ENCODE measurements at places on chromosomes 16 and 17.

DNA sequence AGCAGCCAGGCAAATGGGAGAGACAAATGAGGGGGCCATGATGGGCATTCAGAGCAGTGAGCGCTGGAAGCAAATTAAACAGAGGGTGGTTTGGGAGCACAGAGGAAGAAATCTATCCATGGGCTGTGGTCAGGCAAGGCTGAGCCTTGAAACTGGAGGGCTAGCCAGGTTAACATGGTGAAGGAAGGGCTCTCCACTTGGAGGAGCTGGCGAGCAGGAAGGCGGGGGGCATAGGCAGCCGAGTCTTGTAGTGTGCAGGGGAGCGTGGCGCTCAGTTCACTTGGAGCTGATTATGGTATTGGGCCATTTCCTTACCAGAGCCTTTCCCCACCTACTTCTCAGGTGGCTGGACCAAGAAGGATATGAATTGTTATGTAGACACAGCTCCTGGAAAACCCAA is 189.7 kb downstream of the SNX29 start:
- DNase-seq, result no peak

DNA sequence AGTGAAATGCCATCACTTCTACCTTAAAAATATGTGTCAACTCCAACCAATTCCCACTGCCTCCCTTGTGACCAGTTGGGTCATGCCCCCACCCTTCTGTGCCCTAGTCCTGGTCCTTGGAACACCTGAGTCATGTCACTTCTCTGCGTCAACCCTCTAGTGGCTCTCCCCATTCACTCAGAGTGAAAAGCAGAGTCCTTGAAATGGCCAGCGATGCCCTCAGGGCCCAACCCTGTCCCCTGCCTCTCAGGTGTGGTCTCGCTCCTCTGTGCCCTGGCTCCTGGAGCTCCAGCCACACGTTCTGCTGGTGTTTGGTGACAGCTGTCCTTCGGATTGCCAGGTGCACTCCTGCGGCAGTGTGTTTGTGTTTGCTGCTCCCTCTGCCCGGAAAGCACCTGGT is 89.2 kb downstream of the SPECC1 start:
- no peak for DNase-seq

- DNase-seq, result no peak
Observed at GRCh38 chr16:83661656-83662055, 146.1 kb upstream of the HSBP1 start.

DNA sequence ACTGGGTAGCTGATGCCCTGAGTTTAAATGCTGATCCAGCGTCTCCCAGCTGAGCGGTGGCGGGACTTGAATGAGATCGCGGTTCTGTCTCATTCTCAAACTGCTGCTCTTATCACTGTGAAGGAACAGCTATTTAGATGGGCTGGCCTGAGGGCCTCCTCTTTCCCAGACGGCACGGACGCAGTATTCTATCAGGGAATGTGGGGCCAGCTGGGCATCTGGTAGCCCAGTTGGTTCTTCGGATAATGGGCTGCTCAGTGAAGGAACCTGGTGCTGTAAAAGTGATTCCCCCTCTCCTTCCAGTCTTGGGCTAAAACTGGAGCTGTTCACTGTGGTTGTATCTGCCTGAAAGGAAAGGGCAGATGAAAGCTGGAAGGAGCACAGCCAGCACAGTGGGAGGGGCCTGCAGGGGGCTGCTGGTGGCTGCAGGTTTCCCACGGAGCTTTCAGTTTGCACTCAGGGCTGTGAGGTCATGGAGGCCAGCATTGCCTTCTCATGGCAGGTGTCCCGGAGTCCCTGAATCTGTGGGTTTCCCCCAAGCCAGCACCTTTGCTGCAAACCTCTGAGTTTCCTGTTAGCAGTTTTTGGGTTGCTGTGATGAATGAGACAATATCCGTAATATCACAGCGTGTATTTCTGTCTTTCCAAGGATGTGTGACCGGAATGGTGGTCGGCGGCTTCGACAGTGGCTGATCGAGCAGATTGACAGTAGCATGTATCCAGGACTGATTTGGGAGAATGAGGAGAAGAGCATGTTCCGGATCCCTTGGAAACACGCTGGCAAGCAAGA is 3.6 kb downstream of the IRF8 start:
- DNase-seq, result no peak

- DNase-seq, result no peak
Observed at GRCh38 chr17:801660-802059, 19.5 kb downstream of the MRM3 start.

DNA sequence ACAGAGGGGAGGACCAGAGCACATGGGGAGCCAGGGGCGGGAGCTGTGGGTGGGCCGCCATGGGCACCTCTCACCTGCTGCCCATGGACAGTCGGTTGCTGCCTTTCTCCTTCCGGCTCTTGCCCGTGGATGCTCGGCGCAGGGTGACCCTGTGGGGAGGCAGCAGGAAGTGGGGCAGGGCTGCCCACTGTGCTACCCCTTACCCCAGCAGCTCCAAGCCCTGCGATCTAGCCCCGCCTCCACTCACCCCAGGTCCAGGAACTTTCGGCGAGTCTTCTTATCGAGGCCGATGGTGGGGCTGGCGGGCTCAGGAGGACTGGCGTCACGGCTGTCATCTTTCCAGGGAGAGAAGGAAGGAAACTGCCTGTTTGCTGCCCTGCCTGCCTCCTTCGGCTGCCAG is 14.2 kb downstream of the SAMD14 start:
- no peak for DNase-seq

DNA sequence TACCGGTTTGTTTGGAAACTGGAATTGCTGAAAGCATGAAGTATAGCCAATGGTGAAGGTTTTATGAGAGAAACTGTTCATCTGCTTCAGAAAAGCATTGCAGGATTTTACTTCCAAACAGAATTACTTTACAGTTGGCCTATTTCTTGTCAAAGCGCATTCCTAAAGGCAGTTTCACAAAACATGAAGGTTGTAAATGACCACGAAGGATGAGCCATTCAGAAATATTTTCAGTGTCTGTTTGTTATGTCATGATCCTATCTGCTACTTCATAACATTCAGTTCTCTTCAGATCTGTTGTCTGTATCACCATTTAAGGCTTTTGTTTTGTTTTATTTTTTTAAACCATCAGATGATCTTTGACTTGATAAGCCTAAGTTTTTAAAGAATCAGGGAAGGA is 45.7 kb downstream of the AATF start:
- DNase-seq, result no peak

- DNase-seq, result no peak
Observed at GRCh38 chr16:23952128-23952970, 116.6 kb downstream of the PRKCB start.

DNA sequence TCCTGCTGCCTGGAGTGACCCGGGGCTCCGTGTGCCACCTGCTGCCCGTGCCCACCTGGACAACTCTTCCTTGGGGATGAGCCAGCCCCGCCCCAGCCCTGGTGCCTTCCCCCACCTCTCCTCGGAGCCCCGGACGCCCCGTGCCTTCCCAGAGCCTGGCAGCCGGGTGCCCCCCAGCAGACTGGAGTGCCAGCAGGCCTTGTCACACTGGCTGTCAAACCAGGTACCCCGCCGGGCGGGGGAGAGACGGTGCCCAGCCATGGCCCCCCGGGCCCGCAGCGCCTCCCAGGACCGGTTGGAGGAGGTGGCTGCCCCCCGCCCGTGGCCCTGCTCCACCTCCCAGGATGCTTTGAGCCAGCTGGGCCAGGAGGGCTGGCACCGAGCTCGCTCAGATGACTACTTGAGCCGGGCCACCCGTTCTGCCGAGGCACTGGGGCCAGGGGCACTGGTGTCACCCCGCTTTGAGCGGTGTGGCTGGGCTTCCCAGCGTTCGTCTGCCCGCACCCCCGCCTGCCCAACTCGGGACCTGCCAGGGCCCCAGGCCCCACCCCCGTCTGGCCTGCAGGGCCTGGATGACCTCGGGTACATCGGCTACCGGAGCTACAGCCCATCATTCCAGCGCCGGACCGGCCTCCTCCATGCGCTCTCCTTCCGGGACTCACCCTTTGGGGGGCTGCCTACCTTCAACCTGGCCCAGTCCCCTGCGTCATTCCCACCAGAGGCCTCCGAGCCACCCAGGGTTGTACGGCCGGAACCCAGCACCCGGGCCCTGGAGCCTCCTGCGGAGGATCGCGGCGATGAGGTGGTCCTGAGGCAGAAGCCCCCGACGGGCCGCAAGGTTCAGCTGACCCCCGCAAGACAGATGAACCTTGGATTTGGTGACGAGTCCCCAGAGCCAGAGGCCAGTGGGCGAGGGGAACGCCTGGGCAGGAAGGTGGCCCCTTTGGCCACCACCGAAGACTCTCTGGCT is 38.4 kb downstream of the ARHGAP23 start:
- no peak for DNase-seq

DNA sequence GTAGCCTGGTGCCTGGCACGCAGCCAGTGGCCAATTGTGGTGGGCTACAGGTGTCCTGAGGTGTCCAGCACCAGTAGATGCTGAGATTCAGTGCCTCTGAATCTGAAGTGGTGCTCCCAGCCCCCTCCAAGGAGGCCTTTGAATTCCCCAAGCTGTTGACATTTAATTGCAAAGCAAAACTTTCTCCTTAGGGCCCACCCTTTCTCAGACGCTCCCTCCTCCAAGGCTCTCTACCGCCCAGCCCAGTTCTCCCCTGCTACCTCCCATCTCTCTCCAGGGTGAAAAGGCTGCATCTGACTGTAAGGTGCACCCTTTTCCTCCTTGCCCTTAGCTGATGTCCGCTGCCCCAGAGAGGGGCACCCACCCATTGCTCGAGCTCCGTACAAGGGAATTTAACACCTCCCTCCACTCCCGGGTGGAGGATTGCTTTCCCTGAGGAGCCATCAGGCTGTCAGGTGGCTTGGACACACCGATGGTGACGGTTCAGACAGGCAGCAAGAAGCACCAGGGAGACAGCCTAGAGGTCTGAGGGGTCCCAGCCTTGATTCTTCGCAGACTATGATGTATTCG is 1.7 kb downstream of the BEAN1 start:
- DNase-seq, result no peak

DNA sequence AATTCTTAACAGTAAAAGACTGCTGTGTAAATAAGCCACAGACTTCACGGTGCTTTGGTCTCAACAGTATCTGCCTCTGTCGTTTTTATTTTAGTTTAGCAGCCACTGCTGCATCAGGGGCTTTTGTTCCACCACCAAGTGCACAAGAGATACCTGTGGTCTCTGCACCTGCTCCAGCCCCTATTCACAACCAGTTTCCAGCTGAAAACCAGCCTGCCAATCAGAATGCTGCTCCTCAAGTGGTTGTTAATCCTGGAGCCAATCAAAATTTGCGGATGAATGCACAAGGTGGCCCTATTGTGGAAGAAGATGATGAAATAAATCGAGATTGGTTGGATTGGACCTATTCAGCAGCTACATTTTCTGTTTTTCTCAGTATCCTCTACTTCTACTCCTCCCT is 7.9 kb downstream of the HERPUD1 start:
- DNase-seq, result peak; percentile 40

- DNase-seq, result no peak
Observed at GRCh38 chr17:53270936-53271335, 551.8 kb upstream of the KIF2B start.

DNA sequence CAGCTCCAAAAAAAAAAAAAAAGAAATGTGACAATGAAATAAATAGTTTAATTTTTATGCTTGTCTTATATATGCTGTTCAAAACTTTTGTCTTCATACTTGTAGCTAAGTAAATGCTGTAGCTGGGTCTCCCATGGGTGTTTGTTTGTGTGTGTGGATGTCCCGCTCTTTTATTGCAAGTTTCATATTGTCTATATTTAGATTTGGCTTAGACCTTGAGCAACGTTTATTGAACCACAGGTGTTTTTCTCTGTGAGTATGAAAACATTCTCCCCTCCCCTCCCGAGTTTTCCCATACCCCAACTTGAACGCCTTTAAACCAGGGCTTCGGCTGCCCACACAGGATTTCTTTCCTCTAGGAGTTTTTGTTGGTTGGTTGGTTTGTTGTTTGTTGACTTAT is 45.2 kb downstream of the MFSD11 start:
- DNase-seq, result no peak

DNA sequence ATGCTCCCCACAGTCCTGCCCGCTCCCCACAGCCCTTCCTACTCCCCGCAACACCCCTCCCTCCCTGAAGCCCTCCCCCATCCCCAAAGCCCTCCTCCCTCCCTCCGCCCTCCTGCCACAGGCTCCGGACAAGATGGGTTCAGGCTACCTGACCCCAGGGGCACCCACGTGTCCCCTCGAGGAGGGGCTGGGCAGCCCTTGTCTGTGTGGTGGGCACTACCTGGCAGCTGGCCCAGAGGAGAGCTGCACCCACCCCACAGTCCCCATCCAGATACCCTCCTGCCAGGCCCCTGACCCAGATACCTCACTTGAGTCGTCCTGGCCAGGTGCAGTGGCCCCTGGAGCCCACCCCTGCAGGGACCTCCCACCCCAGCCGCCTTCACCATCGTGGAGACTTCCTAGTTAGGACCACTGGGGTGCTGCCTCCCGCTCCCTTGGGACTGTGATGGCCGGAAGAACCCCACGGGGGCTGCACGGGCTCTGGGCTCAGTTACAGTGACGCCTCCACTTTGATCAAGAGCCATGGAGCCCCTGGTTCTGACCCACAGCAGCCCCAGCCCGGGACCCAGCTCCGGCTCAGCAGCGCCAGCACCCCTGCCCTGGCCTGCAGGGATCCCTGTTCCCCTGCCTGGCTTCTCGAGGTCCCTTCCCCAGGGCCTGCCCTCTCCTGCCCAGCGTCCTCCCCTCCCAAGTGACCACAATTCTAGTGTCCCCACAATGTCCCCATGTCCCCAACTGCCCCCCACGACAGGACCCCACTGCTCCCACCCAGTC is 806 bp downstream of the PERCC1 start:
- DNase-seq, result no peak

DNA sequence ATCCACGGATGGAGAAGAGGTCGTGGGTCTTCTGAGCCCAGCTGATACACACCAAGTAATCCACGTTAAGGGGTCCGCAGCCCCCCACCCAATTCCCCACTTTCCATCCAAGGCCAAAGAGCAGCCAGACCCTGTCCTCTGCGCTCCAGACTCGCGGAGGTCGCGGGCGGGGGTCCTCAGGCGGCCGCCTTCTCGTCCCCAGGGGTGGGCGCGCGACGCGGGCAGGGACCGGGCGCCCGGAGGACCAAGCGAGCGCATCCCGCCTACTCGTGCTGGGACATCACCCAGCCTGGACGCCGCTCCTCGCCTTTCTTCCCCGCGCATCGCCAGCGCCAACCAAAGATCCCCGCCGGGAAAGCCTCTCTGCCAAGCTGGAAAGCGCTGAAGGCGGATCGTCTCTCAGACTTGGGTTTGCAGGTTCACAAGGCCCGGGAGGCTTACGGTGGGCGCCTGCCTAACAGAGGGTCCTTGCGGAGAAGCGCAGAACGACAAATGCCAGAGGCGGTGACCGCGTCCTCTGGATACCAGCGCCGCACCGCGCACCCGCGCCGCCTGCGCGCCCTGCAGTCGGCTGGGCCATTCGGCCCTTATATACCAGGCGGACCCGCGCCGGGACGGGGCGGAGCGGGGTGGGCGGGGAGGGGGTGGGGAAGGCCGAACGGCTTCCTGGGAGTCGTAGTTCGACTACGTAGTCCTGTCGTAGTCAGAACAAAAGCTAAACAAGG is 471.6 kb downstream of the SOX9 start:
- peak; percentile 93 for DNase-seq

DNA sequence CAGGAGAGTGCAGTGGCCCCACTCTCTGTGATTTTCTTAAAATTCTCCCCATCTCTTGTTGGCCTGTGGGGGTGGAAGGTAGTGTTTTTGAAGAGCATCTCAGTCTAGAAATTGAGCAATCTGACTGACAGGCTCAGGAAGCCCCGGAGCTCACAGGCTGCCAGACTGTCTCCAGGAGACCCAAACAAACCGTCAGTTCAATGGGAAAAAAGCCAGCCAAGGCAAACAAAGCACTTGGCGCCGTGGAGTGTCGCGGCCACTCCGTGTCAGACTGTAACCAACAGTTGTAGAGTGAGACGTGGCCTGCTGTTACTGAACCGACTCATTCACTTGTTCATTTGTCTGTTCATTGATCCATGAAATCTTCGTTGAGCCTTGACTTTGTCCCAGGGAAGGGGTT is 33.7 kb downstream of the RGS9 start:
- peak; percentile 76 for DNase-seq

Data from NCI-H774 (cell line).